RWPE1 (cell line): ENCODE measurements at places on chromosomes 11 and 22.

GRCh38 chr11:69193151-69193550 lies 37.4 kb downstream of the SMIM38 start:
- no peak for DNase-seq

- no peak for DNase-seq
Measured at GRCh38 chr22:19723983-19724827, 866 bp downstream of the GP1BB start.

DNA sequence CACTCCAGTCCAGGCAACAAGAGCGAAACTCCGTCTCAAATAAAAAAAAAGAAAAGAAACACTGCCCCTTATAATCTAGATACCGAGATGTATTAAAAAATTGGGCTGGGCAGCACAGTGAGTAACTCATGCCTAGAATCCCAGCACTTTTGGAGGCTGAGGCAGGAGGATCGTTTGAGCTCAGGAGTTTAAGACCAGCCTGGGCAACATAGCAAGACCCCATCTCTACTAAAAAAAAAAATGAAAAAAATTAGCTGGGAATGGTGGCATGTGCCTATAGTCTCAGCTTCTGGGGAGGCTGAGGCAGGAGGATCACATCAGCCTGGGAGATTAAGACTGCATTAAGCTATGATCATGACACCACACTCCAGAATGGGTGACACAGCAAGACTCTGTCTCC lies 24.9 kb downstream of the DDX6 start:
- DNase-seq, result no peak

DNA sequence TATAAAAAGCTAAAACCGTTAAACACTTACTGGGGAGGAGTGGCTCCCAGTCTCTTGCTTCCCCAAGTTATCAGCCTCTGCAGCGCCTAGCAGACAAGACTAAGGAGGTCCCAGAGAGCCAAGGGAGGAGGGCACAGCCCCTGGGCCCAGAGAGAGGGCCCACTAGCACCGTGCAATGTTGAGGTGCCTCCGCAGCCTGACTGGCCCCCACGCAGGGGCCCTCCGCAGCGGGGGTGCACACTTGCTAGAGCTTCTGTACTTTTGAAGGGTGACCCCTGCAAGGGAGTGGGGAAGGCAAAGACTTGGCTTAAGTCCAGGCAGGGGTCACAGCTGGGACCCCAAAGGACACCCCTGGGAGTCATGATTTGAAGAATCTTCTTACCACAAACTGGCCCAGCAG lies 98.0 kb downstream of the ADAMTS15 start:
- no peak for DNase-seq

GRCh38 chr22:46238541-46238940 lies 11.6 kb downstream of the CDPF1 start:
- no peak for DNase-seq

- DNase-seq, result no peak
Measured at GRCh38 chr11:1384199-1384970, 5.3 kb upstream of the BRSK2 start.

DNA sequence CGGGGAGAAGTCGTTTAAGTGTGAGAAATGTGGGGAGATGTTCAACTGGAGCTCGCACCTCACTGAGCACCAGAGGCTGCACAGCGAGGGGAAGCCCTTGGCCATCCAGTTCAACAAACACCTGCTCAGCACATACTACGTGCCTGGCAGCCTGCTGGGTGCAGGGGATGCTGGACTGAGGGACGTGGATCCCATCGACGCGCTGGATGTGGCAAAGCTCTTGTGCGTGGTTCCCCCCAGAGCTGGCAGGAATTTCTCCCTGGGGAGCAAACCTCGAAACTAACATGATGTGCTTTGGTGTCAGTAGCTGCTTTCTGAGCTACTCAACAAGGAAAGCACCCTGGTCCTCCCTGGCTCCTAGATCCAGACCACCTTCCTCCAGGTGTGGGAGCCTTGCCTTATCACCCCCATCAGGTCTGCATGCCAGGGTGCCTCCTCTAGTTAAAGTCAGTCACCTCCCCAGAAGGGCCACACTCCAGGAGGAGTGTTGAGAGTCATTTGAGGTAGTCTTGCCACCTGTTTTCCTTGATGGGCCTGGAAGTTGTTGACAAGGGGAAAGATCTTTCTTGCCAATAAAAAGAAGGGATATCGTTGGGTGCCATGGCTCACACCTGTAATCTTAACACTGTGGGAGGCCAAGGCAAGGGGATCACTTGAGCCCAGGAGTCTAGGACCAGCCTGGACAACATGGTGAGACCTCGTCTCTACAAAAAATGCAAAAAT lies 12.9 kb downstream of the ZNF74 start:
- DNase-seq, result no peak

GRCh38 chr11:78381865-78382264 lies 35.8 kb downstream of the GAB2 start:
- DNase-seq, result no peak

DNA sequence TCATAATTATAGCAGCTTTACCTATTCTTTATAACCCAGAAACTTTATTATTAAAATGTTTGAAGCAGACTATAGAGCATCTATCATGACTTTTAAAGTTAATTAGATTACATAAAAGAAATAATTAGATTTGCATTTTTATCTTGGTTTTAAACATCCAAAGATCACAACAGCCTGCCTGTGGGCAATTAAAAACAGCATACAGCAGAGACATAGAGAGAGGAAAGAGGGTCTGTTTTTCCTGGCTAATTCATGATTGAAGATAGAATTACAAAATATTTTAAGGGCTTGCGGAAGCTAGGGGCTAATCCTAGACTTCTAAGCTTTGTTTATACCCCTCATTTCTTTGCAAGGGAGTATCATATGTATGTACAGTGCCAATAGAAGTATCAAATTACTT lies 178.1 kb downstream of the SOX6 start:
- no peak for DNase-seq
